ENCODE measurements at places on chromosomes 7 and 10. TPM values are rescaled to one million over a fixed set of nuclear protein-coding genes. Genes with fewer than 3 reads are reported as not detected.

PLEKHS1 gene
- 0.41 TPM for total RNA-seq

ACTR3C gene
- total RNA-seq: 31.6 TPM

HHEX gene
- 10.0 TPM for total RNA-seq

SRI gene
- total RNA-seq: 141 TPM

PPRC1 gene
- total RNA-seq: 32.1 TPM

All from kidney (tissue), 22 donors.